ENCODE measurements at places on chromosomes 5 and 9. TPM values are rescaled to one million over a fixed set of nuclear protein-coding genes. Genes with fewer than 3 reads are reported as not detected.

DNA sequence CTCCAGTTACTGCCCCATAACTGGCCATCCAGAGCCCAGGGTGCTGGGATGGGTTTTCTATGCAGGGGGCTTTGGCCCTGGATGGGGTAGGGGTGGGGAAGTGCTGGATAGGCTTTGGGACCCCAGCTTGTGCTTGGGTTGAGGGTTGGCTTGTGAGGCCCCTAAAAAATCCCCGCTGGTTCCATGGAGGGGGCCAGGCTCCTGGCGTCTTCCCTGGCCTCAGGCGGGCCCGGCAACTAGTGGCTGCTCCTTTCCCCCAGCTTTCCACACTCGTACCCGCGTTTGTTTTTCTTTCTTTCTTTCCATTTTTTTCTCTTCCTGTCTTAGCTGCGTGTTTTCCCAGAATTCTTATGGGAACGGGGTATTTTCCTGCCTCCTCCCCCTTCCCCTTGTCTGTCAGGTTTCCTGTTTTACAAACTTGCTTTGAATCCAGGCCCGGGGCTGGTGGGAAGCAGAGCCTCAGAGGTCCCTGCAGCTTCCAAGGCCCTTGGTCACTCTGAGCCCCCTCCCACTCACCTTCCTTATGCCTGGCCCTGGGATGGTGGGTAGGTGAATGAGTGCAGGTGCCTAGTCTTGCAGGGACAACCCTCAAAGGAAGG is 40.2 kb downstream of the RGS3 start:
- DNase-seq: no peak

GRCh38 chr5:17187011-17187785 is 30.2 kb upstream of the BASP1 start:
- no peak for DNase-seq

The TOR2A gene
- total RNA-seq: 18.1 TPM

The IL7R gene
- total RNA-seq: 112 TPM

Measured in activated naive CD8-positive, alpha-beta T cell treated with anti-CD3 and anti-CD28 coated beads for 36 hours (primary cell).